ENCODE measurements at places on chromosomes 1 and 21.

DNA sequence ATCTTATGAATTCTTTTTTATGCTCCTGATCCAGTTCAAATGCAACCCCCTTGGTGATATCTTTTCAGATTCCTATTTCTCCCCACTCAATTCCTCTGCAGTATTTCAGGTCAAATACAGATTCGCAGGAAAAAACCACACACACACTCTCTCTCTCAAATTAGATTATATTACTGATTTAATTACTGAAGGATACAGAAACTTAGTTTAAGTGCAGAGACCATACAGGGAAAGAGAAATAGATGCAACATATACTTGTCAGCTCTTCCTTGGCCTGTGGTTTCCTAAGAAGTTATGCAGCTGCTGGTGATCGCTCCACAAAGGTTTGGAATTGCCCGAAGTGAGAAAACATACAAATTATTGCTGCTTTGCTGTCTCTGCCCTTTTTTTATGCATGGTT is 400.9 kb downstream of the AGBL4 start:
- no peak for DNase-seq

GRCh38 chr1:12450756-12451559 is 167.1 kb downstream of the DHRS3 start:
- DNase-seq: no peak

GRCh38 chr1:193069748-193070385 is 10.5 kb downstream of the RO60 start:
- peak; percentile 8 for DNase-seq

GRCh38 chr1:55712148-55712547 is 497.0 kb upstream of the USP24 start:
- DNase-seq: no peak

DNA sequence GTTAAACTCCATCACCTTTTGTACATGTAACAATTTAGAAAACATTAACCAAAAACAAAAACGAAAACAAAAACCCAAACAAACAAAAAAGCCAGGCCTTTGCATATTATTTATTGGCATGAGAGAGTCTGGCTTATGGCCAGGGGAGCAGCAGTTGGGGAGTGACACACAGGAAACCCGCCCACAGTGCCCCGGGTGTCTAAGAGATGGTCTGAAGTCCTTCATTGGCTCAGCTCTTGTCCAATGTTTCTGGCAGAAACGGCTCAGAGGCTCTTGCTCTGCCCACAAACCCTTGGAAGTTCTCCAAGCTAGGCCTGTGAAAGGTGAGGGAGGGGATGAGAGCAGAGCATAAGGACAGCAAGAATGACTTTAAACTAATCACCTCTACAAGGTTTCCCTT is 131.5 kb downstream of the CNIH3 start:
- peak; percentile 8 for DNase-seq

Data from HFFc6 (cell line).